Urinary bladder (tissue), 4 donors: ENCODE measurements at places on chromosomes 3 and 15. TPM values are rescaled to one million over a fixed set of nuclear protein-coding genes. Genes with fewer than 3 reads are reported as not detected.

- DNase-seq, result no peak
These were observed 53.8 kb downstream of the CMTM6 start for GRCh38 chr3:32448686-32449474.

GRCh38 chr3:128433837-128434165 is 32.9 kb downstream of the DNAJB8 start:
- DNase-seq, result no peak

GRCh38 chr3:9217784-9218513 is 31.5 kb downstream of the SRGAP3 start:
- DNase-seq, result no peak

CGNL1 gene
- total RNA-seq, result 31.7 TPM

DNA sequence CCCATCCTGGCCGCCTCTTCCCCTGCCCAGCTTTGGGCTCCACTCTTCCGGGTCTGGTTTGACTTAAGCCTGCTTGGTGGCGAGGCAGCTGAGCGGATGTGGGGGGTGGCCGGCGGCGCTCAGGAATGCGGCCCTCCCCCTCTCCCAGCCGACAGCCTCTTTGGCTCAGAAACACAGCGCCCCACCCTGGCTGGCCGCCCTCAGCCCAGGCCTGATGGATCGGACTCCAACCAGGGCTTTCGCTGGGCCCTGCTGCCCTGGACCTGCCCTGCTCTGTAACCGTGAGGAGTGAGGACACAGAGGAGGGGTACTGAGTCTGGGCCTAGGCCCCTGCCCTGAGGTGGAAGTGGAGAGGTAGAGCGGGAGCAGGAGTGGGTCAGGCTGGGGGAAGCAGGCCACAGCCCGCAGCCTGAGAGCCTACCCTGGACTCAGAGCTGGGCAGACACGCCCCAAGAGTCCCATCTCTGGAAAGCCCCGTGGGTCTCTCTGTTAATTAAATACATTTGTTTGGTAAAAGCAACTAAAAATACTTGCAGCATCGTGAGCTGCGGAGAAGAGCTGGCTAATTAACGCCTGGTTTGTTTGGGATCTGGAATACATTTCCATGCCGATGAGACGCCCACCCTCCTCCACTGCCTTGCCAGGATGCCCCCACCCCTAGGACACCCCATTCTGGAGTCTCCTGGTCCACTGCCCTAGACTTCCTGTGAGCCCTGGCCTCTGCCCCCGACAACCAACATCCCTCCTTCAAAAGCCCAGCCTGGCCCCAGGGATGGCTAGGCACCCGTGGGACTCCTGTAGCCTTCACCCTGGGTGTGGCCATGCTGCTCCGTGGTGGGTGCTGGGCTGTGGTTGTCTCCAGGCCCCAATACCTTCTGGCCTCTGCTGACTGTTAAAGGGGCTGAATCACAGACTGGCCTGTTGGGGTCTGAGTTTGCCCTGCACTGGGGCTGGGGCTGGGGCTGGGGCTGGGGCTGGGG is 19.6 kb downstream of the PLXNA1 start:
- peak; percentile 46 for DNase-seq

- no peak for DNase-seq
These were observed 13.6 kb downstream of the ZBTB47 start for GRCh38 chr3:42667096-42667522.

- DNase-seq, result no peak
These were observed 43.8 kb upstream of the SLC6A6 start for GRCh38 chr3:14358426-14359211.

DNA sequence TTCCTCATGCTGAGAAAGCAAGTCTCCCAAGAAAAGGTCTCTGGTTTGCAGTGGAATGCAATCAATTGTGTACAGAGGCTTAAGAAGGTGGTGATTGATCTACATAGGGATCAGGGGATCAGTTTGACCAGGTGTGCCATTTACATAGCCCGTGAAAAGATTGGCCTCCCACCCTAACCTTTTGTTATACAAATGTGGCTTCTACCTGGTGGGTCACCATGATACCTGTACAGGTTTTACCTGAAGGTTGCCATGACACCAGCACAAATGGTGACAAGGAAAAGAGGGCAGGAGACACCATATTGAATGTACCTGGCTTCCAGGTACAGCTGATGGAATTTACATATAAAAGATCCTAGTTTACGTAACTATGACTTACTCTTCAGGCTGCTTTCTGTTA is 25.5 kb upstream of the TEX55 start:
- no peak for DNase-seq

GRCh38 chr15:58503139-58504027 is 71.6 kb downstream of the LIPC start:
- no peak for DNase-seq

OPA1 gene
- 106 TPM for total RNA-seq

- no peak for DNase-seq
These were observed 133.3 kb downstream of the CHDH start for GRCh38 chr3:53712817-53713388.

AQR gene
- 52.3 TPM for total RNA-seq

CACNA1D gene
- total RNA-seq, result 23.5 TPM

DNA sequence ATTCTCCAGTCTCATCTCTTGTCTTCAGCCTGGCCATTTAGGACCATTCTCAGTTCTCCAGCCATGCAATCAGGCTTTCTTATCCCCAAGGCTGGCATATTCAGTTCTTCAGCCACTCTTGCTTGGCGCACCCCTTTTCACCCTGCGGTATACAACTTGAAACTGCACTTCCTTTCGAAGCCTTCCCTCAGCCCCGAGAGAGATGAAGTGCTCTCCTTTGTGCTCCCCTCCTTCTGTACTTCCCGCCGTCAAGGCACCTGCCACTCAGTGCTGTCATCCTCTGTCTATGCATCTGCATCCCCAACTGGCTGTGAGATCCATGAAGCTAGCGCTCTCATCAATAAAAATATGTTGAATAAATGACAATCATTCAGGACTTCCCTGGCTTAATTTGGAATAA is 45.7 kb downstream of the MORC1 start:
- DNase-seq, result no peak

LRRC31 gene
- not detected for total RNA-seq
